RCC 7860 (cell line): ENCODE measurements at places on chromosomes 13 and 19.

DNA sequence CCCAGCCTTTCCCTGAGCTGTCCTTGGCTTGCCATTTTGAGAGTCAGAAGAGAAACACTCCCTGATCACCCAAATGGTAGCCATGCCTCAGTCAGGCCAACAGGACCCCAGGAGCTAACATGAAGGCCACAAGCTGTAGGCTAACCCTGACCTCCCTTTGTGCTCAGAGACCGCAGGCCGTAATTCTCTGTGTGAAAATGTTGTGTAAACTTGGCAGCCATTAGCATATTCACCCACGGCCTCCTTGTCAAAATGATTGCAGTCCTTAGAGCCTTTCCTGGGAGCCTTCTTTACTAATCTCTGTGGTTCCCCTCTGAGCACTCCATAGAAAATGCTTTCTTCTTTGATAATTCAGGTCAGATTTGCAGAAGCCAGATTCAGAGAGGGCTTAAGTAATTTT lies 418.9 kb downstream of the COG6 start:
- no peak for DNase-seq

DNA sequence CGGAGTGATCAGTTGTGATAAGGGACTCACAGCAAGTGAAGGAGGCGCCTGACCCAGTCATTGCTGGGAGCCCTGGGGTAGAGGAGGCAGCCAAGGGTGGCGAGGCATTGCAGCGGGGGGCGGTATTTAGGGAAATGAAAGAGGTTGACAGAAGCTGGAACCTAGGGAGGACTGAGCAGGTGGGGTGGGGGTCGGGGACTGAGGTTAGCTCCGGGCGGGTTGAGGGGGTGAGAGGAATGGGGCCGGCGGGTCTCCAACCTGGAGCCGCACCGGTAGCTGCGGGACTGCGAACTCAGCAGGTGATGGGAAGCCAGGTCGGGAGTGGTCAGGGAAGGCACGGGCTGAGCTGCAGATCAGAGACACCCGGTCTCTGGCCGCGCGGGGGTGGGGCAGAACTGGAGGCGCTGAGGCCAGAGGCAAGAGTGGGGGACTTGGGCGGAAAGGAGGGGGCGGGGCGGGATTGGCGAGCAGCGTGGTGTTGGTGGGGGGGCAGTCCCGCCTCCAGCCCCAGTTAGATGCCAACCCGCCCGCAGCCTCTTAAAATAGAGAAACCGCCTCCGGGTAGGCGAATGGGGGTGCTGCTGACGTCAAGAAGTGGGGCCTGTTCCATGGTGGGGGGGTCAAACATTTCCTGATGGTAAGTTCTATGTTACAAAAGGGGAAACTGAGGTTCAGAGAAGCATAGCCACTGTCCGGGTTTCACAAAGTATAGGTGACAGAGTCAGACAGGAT lies 1.5 kb downstream of the MAST3 start:
- no peak for DNase-seq

DNA sequence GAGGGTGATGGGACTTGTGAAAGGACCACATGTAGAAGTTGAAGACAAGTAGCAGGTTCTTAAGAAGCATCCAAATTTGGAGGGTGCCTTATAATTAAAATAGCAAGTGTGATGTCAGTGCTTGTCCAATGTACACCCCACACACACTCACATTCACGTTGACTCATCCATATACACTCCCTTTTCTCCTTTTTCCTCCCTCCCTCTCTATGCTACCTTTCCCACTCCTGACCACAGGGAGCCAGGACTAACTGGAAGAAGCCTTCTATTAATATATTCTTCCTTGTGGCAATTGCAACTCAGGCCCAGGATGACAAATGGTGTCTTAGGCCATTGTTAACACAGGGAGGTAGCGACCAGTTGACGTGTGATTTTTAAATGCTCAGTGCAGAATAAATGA lies 16.3 kb upstream of the GPR183 start:
- DNase-seq, result peak; percentile 50

DNA sequence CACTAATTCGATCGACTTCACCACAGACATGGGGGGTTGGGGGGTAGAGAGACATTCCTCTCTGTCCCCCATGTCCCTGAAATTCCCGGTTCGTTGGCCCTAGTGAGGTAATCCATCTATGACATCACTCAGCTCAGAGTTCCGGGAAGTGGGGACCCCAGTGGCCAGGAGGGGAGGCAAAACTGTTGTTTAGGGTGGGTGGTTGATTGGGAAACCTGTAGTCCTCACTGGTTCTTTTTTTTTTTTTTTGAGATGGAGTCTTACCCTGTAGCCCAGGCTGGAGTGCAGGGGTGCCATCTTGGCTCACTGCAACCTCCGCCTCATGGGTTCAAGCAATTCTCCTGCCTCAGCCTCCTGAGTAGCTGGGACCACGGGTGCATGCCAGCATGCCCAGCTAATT lies at the start of gene ARRDC5:
Gene ARRDC5, minus strand, starts transcription at position 101 of the 400 bp plus-strand sequence. Its CDS starts 71 bp downstream, at position 30.
- DNase-seq, result no peak

DNA sequence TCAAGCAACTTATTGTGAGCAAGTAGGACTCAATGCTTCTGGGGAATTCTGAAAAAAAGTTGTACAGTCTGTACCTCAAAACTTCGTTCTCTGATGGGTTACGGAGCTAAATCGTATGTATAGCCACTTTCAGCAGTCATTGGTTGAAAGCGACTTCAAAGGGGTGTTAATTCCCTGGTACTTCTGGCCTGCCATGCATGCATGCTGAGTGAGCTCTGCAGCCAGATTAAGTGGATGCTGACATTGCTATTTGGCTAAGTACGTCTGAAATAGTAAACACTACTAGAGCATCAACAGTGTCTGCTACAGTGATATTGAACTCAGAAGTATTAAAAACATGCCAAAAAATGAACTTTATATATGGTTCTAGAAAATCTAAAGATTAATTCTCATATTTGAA lies 1183.1 kb upstream of the PCDH20 start:
- DNase-seq, result no peak

DNA sequence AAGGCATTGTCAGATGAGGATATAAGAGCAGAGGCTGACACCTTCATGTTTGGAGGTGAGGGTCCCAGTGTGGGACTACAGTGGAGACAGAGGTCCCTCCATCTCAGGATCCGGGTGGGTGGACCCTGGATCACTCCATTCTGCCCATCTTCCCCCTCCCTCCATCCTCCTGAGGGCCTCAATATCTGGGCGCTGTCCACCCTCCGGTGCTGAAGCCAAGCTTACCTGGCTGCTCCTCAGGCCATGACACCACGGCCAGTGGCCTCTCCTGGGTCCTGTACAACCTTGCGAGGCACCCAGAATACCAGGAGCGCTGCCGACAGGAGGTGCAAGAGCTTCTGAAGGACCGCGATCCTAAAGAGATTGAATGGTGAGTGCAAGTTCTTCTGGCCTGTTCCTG lies 11.9 kb downstream of the CYP4F12 start:
- no peak for DNase-seq

- DNase-seq, result no peak
Observed at GRCh38 chr19:44476559-44477408, 23.5 kb downstream of the ZNF180 start.

GRCh38 chr13:46211116-46211482 lies 629 bp upstream of the LRRC63 start:
- DNase-seq, result no peak

GRCh38 chr13:27425918-27426630 lies 1.7 kb downstream of the GTF3A start:
- DNase-seq, result peak; percentile 69

GRCh38 chr19:29603308-29603707 lies 2.8 kb upstream of the POP4 start:
- DNase-seq, result no peak

DNA sequence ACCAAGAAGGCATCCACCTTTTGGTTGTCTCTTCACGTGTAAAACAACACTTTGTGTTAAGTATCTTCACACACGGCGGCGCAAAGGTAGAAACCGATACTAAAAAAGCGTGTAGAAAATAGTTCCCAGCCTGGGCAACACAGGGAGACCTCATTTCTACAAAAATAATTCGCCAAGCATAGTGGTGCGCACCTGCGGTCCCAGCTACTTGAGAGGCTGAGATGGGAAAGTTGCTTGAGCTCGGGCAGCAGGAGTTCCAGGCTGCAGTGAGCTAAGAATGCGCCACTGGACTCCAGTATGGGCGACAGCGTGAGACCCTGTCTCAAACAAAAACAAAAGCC lies 573 bp upstream of the ERCC5 start:
- no peak for DNase-seq

DNA sequence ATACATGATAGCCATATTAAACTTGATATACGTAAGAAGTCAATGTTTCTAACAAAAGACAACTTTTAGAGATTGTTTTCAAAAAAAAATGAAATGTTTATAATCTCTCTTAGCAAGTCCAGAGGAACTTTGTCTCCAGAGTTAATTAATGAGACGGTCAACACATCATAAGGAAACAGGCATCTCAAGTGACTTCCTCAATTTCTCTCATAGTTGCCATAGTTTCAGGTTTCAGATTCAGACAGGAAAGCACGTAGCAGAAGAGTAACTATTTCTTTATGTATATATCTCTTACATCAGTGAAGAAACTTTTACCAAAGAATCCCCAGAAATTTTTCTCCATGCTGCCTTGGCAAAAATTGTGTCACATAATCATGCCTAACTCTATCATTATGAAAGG lies 159.6 kb upstream of the ATXN8OS start:
- DNase-seq, result no peak

GRCh38 chr19:51317376-51317775 lies 5.9 kb downstream of the IGLON5 start:
- no peak for DNase-seq

DNA sequence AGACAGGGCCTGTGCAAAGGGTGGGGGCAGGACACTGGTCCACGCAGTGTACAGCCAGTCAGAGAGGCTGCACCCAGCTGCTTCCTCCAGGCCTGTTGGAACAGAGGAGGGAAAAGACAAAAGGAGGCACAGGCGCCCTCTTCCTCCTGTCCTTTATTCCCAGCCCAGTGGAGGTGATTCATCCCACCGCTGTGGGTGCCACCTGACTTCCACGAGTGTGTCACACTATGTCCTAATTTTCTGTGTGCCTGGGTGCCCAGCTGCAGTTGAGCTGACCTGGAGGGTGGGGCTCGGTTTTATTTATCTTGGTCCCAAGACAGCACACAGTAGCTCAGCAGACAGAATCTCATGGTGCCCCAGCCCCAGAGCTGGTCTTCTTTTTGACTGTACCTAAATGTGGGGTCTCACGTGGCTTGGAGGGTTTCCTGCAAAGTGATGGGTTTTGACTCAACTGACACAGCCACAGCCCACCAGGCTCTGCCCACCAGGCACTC lies 9.0 kb downstream of the EPS15L1 start:
- DNase-seq, result peak; percentile 65

GRCh38 chr19:47542030-47542475 lies 27.2 kb upstream of the NAPA start:
- peak; percentile 24 for DNase-seq

GRCh38 chr13:109794095-109794494 lies 7.7 kb upstream of the IRS2 start:
- DNase-seq, result peak; percentile 84

GRCh38 chr19:3852614-3853254 lies 16.1 kb downstream of the ZFR2 start:
- DNase-seq, result peak; percentile 95
